ENCODE measurements at places on chromosomes 3 and 15. TPM values are rescaled to one million over a fixed set of nuclear protein-coding genes. Genes with fewer than 3 reads are reported as not detected.

- H3K27me3 ChIP-seq, result no peaks in the 10 kb centered on the region
- H3K27ac ChIP-seq, result no peak overlapping the region
- no peak for DNase-seq
- H3K4me3 ChIP-seq, result no peak overlapping the region
- H3K36me3 ChIP-seq, result peaks cover 5% of the 10 kb centered on the region
- peaks cover 65% of the 10 kb centered on the region for H3K4me1 ChIP-seq
Observed at GRCh38 chr15:77185242-77185785, 114.4 kb upstream of the TSPAN3 start.

DNA sequence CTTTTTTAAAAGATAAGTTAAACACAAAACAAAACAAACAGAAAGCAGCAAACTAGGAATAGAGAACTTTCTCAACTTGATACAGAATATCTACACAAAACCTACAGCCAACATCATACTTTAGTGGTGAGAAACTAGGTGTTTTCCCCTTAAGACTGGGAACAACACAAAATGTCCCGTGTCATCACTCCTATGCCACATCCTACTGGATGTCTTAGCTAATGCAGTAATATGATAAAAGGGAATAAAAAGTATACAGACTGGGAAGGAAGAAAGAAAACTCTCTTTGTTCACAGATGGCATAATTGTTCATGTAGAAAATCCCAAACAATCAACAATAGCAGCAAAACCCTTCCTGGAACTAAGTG lies 45.9 kb downstream of the TMEM45A start:
- H3K36me3 ChIP-seq, result no peaks in the 10 kb centered on the region
- no peak for DNase-seq
- no peak overlapping the region for H3K4me3 ChIP-seq
- H3K27ac ChIP-seq, result no peak overlapping the region

- no peak overlapping the region for H3K27ac ChIP-seq
- no peaks in the 10 kb centered on the region for H3K36me3 ChIP-seq
- no peak for DNase-seq
- H3K27me3 ChIP-seq, result no peaks in the 10 kb centered on the region
Observed at GRCh38 chr3:162978136-162978535, 1481.5 kb downstream of the OTOL1 start.

DNA sequence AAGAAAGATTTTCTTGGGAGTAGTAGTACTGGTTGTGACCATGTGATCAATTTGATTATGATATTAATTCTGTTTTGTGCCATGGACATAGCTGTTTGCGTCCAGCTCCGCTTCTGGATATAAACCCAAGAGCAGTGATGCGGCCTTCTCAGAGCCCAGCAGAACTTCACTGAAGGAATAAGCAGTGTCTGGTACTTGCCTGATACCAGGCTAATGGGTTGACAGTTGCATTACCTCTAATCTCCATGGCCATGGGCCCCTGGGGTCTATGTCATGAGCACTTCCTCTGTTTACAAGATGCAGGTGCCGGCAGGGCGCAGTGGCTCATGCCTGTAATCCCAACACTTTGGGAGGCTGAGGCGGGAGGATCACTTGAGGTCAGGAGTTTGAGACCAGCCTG lies 36.3 kb upstream of the RAB6B start:
- H3K4me3 ChIP-seq, result no peak overlapping the region
- H3K27me3 ChIP-seq, result peaks cover 10% of the 10 kb centered on the region
- no peaks in the 10 kb centered on the region for H3K36me3 ChIP-seq
- H3K27ac ChIP-seq, result no peak overlapping the region
- H3K4me1 ChIP-seq, result peaks cover 6% of the 10 kb centered on the region

IQCH gene
- total RNA-seq, result 2.1 TPM

LINGO1 gene
- not detected for total RNA-seq

ACTC1 gene
- not detected for total RNA-seq

All from activated CD4-positive, alpha-beta T cell treated with anti-CD3 and anti-CD28 coated beads for 36 hours (primary cell).